Stimulated activated CD4-positive, alpha-beta T cell treated with anti-CD3 and anti-CD28 coated beads, Interleukin-1b, Interleukin-23, amount 100 ng/mL, for 1 hour (primary cell): ENCODE measurements at places on chromosomes 12 and 14.

DNA sequence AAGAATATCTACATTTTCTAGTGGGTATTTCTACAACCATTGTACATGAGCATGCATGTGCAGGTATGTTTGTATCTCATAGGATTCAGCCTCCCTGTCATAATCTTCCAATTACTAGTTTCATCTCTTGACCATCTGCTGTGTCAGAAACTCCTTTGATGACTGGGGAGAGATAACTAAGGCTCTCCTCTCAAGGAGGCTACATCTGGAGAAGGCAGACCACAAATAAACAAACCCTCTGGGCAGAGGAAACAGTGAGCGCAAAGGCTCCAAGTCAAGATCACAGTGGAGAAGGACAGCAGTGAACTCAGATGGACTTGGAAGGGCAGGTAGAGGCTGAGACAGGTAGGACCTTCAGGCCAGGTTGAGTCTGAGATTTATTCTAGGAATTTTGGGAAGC lies 166.4 kb downstream of the PELI2 start:
- DNase-seq, result no peak

- no peak for DNase-seq
Measured at GRCh38 chr12:89928467-89928866, 219.8 kb upstream of the ATP2B1 start.

GRCh38 chr14:105046891-105047282 lies 18.3 kb downstream of the GPR132 start:
- DNase-seq, result no peak

GRCh38 chr14:35261774-35262173 lies 30.4 kb upstream of the PSMA6 start:
- DNase-seq, result no peak

GRCh38 chr14:24057271-24057670 lies 5.5 kb downstream of the CARMIL3 start:
- DNase-seq, result no peak

DNA sequence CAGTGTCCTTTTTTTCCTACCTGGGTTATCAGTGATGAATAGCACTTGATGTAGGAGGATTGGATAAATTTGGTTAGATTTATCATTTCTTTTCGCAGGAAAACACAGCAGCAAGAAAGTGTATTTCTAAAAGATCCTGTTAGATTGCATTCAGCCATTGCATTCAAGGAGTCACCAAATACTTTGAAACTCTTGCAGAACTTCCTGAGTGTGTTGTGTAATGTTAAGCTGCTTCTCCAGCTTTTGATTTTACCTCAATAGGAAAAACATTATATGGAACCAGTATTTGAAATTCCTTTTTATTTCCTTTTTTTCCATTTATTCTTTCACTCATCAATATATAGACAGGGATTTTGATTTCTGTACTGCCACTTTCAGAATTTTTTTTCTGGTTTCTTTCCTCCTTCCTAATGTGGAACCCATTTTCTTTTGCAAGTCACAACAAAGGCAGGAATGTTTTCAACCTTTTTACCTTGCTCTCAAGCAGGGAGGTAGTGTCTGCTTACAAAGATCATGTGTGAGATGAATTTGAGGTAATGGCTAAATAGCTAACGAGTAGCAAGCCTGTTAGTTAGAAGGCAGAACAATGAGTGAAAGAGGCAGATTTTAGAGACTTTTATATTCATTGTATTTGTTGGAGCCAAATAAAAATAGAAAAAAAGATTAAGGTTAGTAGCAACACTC lies 56.2 kb downstream of the PPHLN1 start:
- DNase-seq, result no peak

DNA sequence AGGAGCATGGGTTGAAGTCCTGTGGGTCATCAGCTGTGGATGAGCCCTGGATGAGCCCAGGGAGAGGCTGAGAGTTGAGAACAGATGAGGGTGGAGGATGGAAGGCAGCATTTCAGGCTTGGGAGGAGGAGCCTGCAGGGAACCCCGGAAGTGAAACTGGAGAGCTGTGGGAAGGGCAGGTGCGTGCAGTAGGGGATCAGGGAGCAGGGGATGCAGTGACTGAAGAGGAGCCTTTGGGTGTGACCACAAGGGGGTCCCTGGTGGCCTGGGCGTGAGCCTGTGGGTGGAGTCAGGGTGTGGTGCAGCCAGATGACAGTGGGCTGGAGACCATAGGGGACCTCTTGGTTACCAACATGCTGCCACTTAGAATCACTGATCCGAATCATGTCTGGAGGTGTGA lies 115.5 kb downstream of the PAPOLA start:
- DNase-seq, result no peak

- no peak for DNase-seq
Measured at GRCh38 chr12:111816065-111816615, 25.9 kb upstream of the MAPKAPK5 start.

DNA sequence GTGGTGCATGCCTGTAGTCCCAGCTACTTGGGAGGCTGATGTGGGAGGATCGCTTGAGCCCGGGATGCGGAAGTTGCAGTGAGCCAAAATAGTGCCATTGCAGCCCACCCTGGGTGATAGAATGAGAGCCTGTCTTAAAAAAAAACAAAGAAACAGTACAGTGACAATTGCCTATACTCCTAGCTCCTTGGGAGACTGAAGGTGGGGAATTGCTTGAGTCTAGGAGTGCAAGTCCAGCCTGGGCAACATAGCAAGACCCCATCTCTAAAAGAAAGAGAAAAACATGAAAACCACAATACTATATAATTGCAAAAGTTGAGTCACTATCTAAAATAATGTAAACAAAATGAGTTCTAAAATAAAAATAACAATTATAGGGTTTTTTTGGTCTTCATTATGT lies 20.0 kb downstream of the KLC1 start:
- DNase-seq, result no peak

DNA sequence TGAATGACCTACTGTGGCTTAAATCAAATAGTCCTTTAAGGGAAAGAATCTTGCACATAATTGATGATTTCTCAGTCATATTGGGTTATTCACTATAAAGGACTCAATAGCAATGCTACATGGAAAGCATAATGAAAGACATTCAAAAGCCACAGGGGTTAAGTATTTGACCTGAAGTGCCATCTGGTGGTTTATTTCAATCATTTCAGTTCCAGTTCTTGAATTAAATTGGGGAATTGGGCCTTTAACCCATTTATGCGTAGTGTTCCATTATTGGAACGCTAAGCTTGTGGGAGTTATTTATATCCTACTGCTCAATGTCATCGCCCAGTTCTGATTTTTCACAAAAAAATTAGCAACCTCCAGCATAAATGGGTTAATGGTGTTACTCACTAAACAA lies 41.3 kb upstream of the C12orf71 start:
- DNase-seq, result no peak

GRCh38 chr12:105102673-105103072 lies 4.9 kb upstream of the WASHC4 start:
- no peak for DNase-seq

DNA sequence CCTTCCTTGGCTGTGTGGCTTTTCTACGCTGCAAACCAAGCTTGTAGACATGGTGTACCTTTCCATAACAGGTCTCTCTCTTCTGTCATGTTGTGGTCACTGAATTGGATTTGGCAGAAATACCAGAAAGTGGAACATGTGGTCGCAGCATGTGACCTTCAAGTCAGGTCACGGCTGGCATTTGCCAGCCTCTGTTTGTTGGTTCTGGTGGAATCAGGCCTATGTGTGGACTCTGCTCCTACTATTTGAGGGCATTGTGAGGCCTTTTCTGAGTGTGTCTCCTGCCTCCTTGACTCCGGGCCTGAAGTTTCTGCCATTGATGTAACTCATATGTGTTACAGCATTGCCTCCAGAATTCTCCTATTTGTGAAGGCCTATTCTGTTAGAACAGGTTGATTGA lies 116.7 kb downstream of the CACNA1C start:
- no peak for DNase-seq

DNA sequence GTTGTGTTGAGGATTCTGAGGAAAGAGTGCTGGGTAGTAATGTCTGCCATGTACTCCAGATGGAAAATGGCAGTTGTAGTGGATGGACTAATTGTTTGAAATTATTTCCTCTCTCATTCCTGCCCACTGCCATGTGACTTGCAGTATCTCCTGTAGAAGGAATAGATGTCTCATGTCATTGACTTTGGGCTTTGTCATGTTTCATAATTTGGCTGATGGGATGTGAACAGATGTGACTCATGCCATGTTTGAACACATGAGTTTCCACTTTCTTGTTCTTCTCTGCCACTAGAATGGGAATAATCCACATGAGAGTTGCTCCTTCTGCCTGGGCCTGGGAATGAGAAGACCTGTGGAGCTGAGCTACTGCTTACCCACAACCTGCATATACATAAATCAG lies 2.4 kb upstream of the CALCOCO1 start:
- no peak for DNase-seq

DNA sequence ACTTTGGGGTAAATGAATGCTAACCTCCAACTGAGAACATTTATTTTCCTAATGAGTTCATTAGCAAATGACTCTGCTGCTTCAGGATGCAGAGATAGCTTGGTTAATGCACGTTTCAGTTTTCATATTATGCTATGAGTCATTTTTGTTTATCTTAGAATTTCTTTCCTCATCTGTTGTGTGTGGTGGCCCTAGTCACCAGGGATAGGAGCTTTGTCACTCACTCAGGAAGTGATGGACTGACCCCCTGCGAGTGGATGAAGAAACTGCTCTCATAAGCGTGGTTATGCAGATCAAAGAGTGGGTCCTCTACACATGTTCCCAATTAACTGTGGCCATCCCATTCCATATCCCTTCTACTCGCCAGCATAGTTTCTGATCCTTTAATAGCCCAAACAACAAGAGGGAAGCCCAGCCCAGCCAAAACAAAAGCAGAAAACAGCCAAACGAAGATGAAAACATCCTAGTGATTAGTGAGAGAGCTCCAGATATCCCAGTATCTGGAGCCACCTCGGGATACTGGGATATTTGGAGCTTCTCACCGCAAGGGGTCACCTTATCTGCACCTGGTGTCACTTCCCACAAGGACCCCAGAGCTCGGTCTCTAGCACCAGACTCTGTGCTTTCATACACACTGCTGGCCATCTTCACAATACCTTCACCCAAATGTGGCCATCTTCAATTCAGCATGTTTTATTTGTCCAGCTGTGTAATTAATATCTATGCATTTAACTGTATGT lies 8.6 kb downstream of the TC2N start:
- no peak for DNase-seq

- DNase-seq, result no peak
Measured at GRCh38 chr12:11729008-11729407, 79.5 kb downstream of the ETV6 start.

DNA sequence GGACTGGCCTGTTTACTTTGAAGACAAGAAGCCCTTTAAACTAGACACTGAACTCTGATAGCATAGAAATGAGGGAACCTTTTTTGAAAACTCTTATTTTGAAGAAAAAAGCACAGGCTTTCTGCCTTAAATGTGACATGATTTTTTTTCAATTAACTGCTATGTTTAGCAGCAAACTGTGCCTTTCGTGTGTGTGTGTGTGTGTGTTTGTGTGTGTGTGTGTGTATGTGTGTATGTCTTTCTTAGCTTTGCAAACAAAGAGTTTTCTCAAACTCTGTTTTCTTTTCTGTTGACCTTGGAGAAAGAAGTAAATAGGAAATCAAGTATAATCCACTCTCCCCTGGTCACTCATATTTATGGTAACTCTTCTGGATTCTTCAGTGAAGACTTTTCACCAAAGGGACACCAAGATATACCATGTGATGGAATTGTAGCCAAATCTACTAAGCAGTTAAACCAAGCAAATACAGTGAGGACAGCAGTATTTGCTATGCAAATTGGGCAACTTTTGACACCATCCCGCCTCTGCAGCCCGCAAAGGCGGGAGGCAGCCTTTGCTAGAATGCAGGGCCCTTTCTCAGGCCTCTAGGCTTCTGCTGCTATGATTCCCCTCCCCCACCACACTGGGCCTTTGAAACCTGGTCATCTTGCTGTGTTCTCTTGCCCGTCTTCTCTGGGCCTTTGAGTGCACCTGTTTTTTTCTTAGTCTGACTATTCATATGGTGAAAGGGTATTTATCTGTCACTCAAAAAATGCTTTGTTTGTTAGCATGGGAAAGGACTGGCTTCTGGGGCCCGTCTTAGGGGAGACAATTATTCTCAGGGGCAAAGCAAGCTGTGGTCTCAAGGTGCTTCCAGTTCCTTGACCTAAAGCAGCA lies 107.9 kb downstream of the MYRFL start:
- no peak for DNase-seq

DNA sequence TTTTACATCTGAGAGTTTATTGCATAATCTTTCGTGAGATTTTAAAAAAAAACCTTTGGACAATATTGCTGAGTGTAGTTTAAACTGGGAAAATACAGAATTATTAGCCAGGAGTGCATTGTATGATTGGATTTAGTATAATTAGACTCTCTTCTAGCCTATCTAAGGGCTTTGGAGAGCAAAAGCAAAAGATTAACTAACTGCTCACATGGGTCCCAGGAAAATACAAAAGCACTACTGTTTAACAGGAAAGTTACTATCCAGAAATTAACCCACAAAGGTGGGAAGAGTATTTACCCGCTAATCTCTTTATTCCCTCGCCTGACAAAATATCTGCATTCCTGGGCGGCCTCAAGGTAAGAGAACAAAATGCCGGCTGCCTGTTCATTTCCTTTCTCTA lies 309.5 kb downstream of the ATXN7L3B start:
- no peak for DNase-seq

DNA sequence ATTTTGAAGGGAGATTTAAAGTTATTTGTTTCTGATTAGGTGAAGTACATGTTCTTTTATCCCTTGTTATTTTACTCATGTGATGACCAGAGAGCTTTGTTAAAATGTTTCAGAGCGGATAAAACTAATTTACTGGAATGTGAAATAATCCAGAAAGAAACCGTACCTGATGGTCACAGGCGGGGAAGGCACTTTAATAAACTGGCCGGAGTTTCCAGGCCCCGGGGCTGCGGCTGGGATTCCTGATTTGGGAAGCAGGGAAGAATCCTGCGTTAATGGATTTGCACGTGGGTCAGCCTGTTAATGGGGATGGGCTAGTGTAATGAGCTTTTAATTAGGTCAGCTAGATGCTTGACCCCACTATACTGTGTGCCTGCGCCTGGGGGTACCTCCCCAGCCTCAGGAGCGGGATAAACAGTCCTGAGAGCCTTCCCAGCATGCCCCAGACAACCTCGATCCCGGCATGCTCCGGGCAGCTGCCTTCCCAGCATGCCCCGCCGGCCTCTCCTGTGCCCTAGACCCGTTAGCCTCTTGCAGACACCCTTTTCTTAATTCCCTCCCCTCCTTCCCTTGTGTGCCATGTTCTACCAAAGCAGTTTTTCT lies 208.6 kb upstream of the CDKN3 start:
- no peak for DNase-seq

- no peak for DNase-seq
Measured at GRCh38 chr12:4653691-4654090, 4.8 kb downstream of the NDUFA9 start.

- no peak for DNase-seq
Measured at GRCh38 chr14:105355049-105355575, 40.6 kb downstream of the PACS2 start.
